Astrocyte of the hippocampus (primary cell): ENCODE measurements at places on chromosomes 6 and 20.

GRCh38 chr20:15653396-15654207 lies 919.6 kb downstream of the KIF16B start:
- no peak for DNase-seq

DNA sequence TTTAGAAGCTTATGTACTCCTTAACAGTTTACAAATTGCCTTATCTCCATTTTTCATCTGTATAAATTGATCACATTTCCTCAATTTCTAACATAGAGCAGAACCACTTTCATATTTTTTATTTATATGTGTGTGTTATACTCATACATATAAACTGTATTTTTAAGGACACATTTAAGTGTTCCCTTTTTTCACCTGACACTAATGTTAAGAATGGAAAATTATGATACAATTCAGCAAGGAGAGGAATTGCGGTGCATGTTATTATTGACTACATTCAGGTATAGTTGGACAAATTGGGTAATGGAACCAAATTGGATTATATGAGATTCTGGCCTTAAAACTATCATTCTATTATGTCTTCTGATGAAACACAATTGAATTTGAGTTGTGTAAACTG lies 479.1 kb upstream of the FLRT3 start:
- DNase-seq, result no peak

DNA sequence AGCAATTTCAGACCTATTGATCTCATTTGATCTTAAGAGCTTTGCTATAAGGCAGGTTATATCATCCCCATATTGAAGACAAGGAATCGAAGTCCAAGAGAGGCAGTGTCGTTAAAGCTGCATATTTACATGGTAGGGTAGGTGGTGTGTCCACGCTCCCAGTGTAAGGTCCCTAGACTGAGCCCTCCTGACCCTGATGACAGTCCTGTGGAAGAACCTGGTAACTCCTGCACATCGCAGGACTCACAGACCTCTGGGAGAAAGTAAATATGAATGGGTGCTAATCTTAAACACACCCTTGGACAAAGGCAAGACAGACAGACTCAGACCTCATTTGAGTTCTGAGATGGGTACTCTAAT lies 602 bp upstream of the HLA-DPB1 start:
- DNase-seq, result no peak

- no peak for DNase-seq
Observed at GRCh38 chr20:38121741-38122140, 43.3 kb downstream of the TGM2 start.

GRCh38 chr6:17097982-17098381 lies 3.9 kb upstream of the STMND1 start:
- DNase-seq, result no peak
